ENCODE measurements at places on chromosomes 2 and 18. TPM values are rescaled to one million over a fixed set of nuclear protein-coding genes. Genes with fewer than 3 reads are reported as not detected.
A peak's percentile ranks its signal among the peaks of the same experiment; 100 is the strongest.

The PCGF1 gene
- total RNA-seq, result 29.8 TPM

The GDF7 gene
- total RNA-seq, result not detected

The SNTG2 gene
- not detected for total RNA-seq

The ABHD3 gene
- 4.7 TPM for total RNA-seq

The UGT1A10 gene
- total RNA-seq, result not detected

The GAL3ST2 gene
- 0.24 TPM for total RNA-seq

The HRH4 gene
- not detected for total RNA-seq

The CLIP4 gene
- 36.2 TPM for total RNA-seq

The CD8B2 gene
- total RNA-seq, result not detected

- no peak for DNase-seq
Measured at GRCh38 chr18:5198311-5198710, 1.3 kb upstream of the AKAIN1 start.

GRCh38 chr2:233100192-233100998 is 40.3 kb downstream of the INPP5D start:
- no peak for DNase-seq

DNA sequence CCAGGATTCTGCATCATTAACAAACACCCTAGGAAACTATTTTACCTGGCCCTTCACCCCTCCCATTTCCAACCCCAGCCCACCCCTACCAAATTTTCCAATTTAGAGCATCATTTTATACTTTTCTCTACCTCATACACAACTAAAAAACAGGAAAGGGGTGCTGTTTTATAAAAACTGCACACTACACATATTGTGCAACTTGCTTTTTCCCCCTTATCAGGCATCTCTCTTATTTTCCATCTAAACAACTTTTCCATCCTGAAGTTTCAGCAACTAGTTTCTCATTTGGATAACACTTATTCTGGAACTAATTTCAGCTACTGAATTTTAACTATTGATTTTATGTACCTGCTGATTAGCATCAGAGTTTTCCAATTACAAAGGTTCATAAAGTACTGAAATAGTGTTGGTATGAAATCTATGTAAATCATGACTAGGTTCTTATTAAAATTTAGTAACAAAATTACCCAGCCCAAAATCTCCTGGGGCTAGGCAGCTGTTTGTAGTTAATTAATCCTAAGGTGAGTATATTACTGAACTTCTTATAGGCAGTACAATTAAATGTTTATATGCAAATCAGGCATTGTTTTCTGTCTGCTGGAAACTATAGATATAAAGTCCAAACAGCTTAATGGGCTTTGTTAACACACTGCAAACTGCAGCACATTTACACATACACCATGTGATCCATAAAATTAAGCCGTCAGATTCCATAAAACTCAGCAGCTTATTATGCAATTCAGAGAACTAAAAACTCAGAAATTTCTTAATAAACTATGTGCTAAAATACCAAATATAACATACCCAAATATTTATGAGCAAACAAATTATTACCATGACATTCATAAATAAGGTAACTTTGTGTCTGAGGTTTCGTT is 7.9 kb downstream of the SF3B1 start:
- DNase-seq, result no peak

DNA sequence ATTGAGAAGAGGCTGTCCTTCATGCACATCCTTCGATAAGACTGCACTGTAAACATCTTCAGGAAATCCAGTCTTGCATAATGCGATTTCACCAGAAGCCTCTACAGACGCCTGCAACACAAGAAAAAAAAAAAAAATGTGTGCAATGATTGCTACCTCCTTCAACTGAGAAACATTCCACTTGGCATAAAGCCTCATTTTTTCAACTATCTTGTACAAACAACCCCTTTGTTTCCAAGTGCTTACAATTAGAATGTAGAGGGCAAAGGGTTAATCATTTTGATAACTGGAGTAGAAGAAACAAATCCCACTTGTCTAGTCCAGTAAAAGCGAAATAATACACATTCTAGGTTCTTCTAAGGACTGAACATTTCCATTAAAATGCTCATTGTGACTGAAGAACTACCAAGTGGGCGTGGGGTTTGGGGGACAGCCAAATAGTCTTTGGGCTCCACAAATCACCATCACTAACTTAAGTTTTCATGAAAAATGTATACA is 29.2 kb downstream of the CDH2 start:
- DNase-seq, result no peak

- DNase-seq, result peak; percentile 34
Measured at GRCh38 chr2:27370816-27371620, 602 bp downstream of the SNX17 start.

DNA sequence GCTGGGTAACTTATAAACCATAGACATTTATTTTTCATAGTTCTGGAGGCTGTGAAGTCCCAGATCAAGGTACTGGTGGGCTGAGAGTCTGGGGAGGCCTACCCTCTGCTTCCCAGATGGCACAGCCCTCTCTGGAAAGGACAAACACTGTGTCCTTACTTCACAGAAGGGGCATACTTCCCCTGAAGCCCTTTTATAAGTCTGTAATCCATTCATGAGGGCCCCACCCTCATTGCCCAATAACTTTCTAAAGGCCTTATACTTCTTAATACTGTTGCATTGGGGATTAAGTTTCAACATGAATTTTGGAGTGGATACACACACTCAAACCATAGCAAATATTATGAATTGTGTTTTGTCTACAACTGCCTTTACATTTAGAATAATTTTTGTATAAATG is 36.0 kb downstream of the ATIC start:
- no peak for DNase-seq

DNA sequence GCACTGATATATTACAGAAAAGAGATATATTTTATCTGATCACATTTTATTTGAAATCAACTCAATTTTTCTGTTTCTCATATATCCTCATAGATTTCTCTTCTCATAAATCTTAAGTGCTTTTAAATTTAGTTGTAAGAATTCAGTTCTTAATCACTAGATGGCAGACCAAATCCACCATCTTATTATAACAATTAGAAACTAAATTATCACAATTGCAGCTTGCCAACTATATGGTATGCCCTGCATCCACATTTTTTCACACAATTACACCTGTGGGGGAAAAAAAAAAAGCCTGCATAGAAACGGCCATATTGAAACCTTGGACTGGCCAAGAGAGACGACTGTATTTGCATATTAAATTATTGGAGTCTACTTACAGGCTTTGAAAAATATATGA is 64.4 kb downstream of the COL5A2 start:
- no peak for DNase-seq

DNA sequence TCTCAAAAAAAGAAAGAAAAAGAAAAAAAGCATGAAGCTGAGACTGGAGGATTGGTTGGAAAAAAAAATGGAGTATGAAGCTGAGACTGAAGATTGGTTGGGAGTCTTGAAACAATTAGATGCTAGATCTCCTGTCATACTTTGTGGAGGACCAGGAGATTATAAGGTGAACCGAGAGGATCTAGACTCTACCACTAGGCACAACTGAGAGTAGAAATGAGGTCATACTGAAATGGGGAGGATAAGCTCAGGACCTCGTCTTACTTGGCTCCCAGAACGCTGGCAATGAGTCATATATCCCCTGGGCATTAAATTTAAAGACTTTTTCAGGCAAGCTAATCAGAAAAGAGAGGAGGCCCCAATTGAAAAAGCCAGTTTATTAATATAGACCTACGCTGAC is 3.3 kb upstream of the ORC2 start:
- peak; percentile 86 for DNase-seq

DNA sequence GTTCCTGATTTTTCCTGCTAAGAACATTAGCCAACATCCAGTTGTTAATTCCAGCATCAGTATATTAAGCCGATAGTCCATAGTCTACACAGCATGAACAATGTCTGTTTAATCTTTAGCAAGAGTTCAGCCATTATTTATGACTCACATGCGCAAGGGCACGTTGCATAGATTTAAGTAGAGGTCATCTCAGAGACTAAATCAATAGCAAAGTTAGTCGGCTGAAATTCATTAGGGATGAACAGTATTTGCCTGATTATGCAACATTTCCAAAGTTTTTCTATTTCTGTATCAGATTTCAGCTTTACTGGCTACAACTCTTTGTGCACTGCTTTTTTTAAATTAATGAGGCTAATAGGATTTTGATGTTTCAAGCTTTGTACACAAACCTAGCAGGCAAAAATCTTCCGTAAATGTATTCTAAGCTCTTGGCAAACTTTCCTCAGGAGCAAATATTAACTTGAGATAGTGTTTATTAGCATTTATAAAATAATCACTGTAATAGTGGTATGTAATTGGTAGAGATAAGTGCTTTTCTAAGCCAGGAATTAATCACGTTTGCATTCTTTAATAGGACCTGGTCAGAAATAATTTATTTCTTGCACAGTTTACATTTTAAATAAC is 578.7 kb upstream of the ID2 start:
- DNase-seq, result peak; percentile 60

- no peak for DNase-seq
Measured at GRCh38 chr18:13096232-13096631, 105.1 kb downstream of the CEP192 start.

- DNase-seq, result no peak
Measured at GRCh38 chr2:72300147-72300684, 152.6 kb upstream of the CYP26B1 start.

- DNase-seq, result no peak
Measured at GRCh38 chr18:45464619-45465018, 150.7 kb upstream of the SLC14A2 start.

- DNase-seq, result no peak
Measured at GRCh38 chr2:189045836-189046235, 71.7 kb downstream of the COL3A1 start.

GRCh38 chr2:168466190-168466737 is 10.2 kb downstream of the CERS6 start:
- no peak for DNase-seq

DNA sequence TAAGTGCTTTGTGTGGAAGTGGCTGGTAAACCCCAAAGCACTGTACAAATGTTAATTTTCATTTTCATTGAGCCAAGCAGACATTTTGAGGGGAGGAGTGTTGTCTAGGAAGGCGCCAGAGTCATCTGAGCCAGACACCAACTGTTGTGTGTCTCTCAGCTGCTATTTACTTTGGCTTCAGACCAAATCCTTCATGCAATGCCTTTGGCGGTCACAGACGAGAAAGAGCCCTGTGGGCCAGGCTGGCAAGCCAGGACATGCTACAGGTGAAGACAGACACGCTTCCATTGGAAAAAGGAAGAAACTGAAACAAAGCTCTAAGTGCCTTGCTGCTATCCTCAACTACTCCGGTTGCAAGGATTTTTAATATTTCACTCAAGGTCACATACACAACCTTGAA is 115.4 kb upstream of the CDC42EP3 start:
- DNase-seq, result no peak

GRCh38 chr2:5111581-5111980 is 580.6 kb upstream of the SOX11 start:
- DNase-seq, result no peak

DNA sequence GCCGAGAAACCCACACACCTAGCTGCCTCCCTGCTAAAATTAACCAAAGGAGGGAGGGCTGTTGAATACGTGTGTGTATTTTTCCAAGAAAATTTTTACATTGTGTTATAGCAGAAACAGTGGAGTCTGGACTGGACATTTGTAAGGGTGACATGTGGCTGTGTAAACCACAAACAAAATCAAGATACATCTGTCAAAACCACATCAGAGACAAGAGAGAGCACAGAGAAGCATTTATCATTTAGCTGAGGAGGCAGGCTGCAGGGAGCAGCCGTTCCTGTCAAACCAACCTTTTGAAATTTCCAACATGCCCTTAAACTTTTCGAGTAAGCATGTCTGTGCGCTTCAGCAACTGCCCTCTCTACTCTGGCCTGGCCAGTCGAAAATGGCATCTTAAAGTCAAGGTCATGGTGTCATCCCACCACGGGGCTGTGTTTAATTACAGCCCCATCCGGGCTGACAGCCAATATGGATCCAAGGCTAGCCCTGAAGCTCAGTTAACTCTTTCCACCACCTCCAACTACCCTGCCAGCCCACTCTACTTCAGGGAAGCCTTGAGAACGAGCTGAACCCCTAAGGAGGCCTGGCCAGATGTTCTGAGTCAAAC is 8.4 kb downstream of the BCL11A start:
- no peak for DNase-seq

DNA sequence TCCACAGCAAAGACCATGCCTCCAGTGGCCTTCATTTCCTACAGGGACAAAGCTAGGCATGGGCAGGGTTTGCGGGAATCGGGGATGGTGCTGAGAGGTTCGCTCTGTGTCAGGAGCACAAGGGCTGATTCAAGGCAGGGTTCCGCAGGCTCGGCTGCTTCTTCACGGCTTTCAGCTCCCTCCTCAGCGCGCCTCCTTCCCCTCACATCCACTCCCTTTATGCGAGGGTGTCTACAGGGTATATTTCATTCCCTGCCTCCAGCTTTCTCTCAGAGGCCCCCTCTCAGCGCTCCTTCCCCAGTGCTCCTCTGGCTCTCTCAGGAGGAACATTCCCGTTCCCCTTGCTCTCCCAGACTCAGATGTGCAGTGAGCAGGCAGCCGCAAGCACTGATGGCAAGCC is 78.7 kb upstream of the ASB18 start:
- DNase-seq, result no peak

DNA sequence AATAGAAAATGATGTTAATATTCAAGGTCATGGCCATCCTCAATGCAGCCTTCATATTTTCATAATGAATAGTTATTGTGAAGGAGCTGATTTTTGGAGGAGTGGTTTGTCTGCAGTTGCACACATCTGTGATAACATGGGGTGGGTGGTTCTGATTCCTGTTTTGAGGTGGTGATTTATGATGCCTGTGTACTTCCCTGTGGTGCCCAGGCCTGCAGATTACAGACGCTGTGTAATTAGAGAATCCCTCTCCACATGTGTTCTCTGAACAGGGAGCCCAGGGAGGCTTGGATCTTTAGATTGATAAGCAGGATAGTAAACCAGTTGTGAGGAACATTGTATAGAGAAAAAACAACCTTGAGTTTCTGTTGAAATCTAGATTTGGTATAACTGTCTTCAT is 117.5 kb downstream of the AGAP1 start:
- DNase-seq, result no peak

DNA sequence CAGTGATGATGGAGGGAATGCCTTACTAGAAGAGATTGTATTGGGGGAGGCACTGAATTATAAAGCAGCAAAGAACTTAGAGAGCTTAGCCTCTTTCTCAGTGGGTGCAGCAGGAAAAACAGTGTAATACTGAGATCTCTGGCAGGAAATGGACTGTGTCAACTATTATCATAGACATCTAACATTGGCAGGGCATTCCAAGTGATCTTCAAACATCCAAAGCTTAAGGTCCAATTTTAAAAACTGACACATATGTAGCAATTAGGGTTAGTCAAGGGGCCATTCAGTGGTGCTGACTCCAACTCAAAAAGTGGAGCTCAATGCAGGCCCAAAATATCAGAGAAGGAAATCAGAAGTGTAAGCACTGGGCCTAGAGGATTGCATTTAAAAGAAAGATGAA is 106.6 kb upstream of the DDX18 start:
- no peak for DNase-seq

GRCh38 chr2:167689444-167689843 is 558.0 kb downstream of the STK39 start:
- no peak for DNase-seq

GRCh38 chr2:47019961-47020681 is 104.5 kb upstream of the MCFD2 start:
- DNase-seq, result no peak

DNA sequence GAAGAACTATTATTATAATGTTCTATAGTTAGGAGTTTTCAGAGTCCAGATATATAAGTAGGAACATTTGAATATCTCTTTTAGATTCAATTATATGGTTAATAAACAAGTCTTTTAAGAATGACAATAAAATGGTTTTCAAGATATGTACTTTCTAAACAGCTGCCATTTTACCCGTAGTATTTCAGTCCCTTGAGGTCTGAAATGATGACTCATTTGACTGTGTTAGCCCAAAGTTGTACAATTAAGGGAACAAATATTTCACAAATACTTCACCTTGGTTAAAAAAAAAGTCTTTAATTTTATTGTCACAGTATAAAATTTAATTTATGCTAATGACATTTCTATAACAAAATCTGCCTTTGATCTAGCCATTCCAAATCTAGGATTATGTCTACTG is 91.6 kb upstream of the TANK start:
- DNase-seq, result no peak

Data from HFFc6 (cell line).